ENCODE measurements at places on chromosomes 1 and 21.

GRCh38 chr1:61638911-61639605 lies 85.9 kb downstream of the TM2D1 start:
- DNase-seq = no peak

- no peak for DNase-seq
Observed at GRCh38 chr1:225745273-225745672, 32.4 kb upstream of the SRP9 start.

GRCh38 chr1:58648842-58649241 lies 51.0 kb downstream of the MYSM1 start:
- DNase-seq = no peak

GRCh38 chr1:76769911-76770310 lies 97.4 kb upstream of the ST6GALNAC5 start:
- DNase-seq = no peak

- no peak for DNase-seq
Observed at GRCh38 chr1:157700732-157701131, at the start of gene FCRL3. Gene FCRL3, minus strand, starts transcription at chr1:157700769. Its CDS starts 280 bp downstream, at chr1:157700489.

GRCh38 chr1:188652678-188653077 lies 1823.9 kb downstream of the PLA2G4A start:
- DNase-seq = no peak

DNA sequence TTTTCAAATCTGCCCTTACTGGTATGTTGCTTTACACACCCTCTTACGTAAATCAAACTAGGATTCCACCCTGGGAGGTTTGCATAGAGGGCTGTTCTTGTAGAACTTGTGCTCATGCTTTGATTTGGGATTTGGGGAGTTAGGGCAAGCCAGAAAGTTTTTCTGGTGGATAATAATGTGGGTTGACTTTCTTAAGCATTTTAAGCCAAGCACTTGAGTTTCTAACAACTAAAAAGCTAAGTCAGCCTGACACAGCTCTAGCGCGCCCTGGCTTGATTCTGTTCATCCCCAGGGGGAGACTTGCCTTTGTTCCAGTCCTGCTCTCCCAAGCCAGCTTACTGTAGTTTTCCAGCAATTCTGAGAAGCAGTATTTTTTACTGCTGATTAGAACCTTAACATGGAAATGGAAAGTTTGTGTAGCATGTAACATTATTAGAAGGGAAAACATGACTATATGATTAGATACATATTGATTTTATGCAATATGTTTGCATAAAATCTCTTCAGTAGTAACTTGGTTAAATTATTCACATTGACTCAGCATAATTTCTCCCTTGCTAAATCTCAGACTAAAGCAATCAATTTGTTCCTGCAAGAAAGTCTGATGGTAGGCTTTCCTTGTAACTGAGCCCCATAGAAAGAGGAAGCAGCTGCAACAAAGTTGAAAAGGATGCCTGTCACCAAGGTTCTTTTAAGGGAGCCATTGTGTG lies 11.0 kb upstream of the PGD start:
- DNase-seq = no peak

- DNase-seq = peak; percentile 33
Observed at GRCh38 chr1:91712981-91713841, 172.7 kb downstream of the TGFBR3 start.

- no peak for DNase-seq
Observed at GRCh38 chr21:38438462-38438893, 59.8 kb downstream of the ERG start.

- DNase-seq = no peak
Observed at GRCh38 chr1:237045278-237046016, 3.5 kb downstream of the RYR2 start.

GRCh38 chr21:42042651-42043050 lies 28.5 kb upstream of the UMODL1 start:
- DNase-seq = no peak

DNA sequence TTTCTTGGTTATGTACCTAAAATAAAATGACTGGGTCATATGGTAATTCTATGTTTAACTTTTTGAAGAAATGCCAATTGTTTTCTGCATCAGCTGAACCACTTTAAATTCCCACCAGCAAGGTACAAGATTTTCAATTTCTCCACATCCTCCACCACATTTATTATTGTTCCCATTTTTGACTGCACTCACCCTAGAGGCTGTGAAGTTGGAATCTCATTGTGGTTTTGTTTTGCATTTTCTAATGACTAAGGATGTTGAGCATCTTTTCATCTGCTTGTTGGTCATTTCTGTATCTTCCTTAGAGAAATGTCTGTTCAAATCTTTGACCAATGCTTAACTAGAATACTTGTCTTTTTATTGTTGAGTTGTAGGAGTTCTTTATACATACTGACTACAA lies 72.5 kb downstream of the ASTN1 start:
- no peak for DNase-seq

DNA sequence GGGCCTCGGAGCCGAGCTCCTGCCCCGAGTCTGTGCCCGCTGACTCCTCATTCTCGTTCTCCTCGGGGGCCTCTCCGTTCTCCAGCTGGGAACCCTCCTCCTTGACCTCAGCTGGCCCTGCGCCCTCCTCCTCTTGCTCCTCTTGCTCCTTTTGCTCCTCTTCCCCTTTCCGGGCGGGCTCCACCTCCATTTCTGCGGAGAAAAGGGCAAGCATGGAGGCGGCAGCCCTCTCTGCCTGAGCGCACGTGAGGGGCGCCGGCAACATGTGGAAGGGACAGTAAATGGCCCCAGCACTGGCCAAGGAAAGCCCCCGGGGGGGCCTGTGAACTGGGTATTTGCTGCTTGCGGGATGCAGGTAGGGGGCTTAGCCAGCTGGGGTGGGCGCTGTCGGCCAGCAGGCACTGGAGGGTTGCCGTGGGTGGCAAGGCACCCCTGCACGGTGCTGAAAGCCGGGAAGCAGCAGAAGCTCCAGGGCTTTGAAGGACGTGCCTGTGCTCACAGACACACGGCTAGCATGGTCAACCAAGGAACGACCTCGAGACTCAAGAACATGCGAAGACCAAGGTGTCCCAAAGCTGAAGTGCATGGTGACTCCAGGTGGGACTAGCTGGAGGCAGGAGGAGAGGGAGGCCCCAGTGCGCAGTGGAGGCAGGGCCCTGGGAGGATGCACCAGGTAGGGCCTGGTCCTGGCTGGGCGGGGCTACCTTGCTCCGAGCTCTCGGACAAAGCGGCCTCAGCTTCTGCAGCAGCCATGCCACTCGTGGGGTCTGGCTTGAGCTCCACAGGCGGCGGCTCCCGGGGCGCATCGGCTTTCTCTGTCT lies 30.7 kb downstream of the ZBTB17 start:
- no peak for DNase-seq

GRCh38 chr1:197106869-197107268 lies 39.6 kb downstream of the ASPM start:
- no peak for DNase-seq

DNA sequence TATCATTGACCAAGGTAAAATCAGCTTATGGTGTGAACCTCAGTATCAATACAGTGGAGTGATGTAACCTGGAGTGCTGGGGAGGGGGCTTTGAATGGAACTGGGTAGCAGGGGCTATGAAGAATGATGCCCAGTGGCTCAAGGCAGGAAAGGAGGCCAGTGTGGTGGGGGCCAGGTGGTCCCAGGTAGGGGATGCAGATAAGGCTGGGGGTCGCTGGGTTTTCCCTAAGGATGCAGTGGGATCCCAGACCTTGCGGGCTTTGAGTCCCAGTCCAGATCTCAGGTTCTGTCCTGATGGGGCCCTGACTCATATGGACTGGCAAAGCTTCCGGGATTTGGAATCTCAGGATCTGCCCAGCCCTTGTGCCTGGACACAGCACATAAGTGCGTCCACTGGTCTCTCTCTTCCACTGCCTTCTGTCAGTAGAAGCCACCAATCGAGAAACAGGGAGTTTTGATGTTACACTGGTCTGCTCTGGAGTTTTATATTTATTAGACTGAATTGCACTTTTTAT lies 52.0 kb downstream of the S100B start:
- DNase-seq = no peak

DNA sequence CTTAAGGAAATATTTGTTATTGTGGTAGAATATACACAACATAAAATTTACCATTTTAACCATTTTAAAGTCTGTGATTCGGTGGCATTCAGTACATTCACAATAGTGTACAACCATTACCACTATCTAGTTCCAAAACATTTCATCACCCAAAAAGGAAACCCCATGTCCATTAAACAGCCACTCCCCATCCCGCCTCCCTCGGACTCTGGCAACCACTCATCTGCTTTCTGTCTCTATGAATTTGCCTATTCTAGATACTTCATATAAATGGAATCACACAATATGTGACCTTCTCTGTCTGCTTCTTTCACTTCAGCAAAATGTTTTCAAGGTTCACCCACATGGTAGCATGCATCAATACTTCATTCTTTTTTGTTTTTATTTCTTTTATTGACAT lies 51.3 kb downstream of the PTP4A2 start:
- DNase-seq = no peak

DNA sequence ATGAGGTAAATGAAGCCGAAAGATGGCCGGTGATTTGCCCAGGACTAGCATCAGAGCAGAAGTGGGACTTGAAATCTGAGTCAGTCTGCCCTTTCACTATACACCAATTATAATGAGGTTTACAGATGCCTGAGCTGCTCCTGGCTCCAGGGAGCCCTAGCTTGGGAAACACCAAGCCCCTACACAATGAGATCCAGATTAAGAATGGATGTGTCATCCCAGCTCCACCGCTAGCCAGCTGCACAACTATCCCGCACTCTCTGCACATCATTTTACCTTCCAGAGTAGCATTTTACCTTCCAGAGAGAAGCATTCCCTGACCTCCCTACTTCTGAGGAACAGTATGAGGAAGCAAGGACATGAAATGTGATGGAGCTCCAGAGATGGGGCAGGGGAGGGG lies 27.0 kb downstream of the SERTAD4 start:
- DNase-seq = no peak

GRCh38 chr1:218664385-218665170 lies 319.4 kb downstream of the TGFB2 start:
- no peak for DNase-seq

GRCh38 chr1:248816042-248816851 lies 9.5 kb downstream of the SH3BP5L start:
- no peak for DNase-seq

- DNase-seq = no peak
Observed at GRCh38 chr1:35032384-35032739, 617 bp upstream of the ZMYM6 start.

GRCh38 chr1:43900386-43900785 lies 33.2 kb upstream of the ARTN start:
- no peak for DNase-seq

- no peak for DNase-seq
Observed at GRCh38 chr1:198933515-198934222, 294.8 kb downstream of the PTPRC start.

GRCh38 chr1:244713332-244713731 lies 60.4 kb downstream of the DESI2 start:
- no peak for DNase-seq

DNA sequence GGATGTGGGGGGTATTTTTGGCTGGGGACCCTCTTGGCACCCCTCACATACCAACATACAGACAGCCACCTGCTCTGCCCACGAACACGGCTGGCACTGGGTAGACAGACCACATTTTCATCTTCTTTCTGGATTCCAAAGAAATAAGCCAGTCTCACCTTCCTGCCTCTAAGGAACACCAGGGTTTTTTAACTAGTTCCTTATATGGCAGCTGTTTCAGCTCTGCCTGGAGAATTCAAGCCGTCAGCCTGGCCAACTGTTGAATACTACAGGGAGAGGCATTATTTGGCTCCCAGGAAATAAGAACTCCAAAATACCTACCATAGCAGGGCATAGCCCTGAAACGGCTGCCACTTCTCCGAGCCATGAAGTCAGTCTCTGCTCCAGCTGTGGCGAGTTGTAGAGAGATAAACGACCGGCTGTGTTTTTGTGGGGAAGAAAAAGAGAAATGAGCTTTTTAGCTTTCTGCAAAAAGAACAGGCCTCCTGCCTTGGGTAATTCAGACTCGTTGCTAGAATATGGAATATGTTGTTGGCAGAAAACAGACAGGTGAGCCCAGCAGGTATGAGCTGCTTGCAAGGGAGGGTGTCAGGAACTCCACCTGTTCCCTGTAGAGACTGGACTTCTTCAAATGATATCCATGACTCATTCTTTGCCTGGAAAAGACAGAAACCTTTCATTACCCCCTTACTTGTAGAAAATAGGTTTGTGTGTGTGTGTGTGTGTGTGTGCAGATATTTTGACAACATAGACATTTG lies 51.8 kb downstream of the MT1HL1 start:
- no peak for DNase-seq

- DNase-seq = no peak
Observed at GRCh38 chr1:215669806-215670491, 102.8 kb downstream of the KCTD3 start.

GRCh38 chr1:248926401-248927182 lies 20.6 kb downstream of the PGBD2 start:
- no peak for DNase-seq

- no peak for DNase-seq
Observed at GRCh38 chr1:31785947-31786290, 21.8 kb upstream of the ADGRB2 start.

- no peak for DNase-seq
Observed at GRCh38 chr1:242023805-242024204, 24.9 kb upstream of the MAP1LC3C start.

DNA sequence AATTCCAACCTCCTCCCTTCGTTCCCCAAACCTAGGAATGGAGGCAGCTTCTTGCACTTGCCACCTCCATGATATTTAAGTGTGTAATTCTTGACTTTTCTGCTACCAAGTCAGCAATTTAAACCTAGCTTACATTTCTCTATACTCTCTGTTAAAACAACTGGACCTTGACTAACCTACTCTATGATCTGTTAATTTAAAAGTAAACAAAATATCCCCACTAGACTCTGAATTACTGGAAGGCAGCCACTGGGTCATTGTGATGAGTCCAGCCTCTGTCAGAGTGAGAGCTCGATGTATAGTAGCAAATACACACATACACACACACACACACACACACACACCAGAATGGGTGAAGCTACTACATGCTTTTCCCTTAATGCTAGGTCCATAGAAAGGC lies 40.0 kb upstream of the DHCR24 start:
- no peak for DNase-seq

GRCh38 chr1:210674151-210674550 lies 345.4 kb downstream of the HHAT start:
- DNase-seq = no peak

DNA sequence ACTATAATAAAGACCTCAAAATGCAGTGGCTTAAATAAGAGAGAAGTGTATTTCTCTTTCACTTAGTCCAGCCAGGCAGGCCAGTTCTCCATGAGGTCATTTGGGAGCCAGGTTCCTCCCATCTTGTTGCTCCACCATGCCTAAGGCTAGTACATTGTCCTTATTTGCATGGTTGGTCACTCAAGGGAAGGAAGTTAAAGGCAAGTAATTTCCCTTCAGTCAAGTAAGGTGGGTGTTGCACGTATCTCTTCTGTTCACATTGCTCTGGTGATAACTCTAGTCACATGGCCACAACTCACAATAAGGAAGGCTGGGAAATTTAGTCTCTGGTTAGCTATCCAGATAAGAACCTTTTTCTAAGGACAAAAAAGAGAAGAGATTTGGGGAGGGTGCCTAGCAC lies 27.2 kb upstream of the TADA1 start:
- no peak for DNase-seq

GRCh38 chr1:212727386-212728181 lies 27.9 kb upstream of the BATF3 start:
- DNase-seq = no peak

Measured in activated CD4-positive, alpha-beta T cell treated with anti-CD3 and anti-CD28 coated beads for 24 hours (primary cell).